A549 treated with Mapracorat at 1 μM for 4 hours (cell line): ENCODE measurements at places on chromosomes 16 and 17. TPM values are rescaled to one million over a fixed set of nuclear protein-coding genes. Genes with fewer than 3 reads are reported as not detected.

Gene CLEC10A
- not detected in 5 replicates for total RNA-seq

Gene CUEDC1
- 46.2 to 62.6 TPM (median 54.2 TPM) in 5 replicates for total RNA-seq

Gene CD300A
- 0.22 TPM in 1 of 5 replicates, not detected in the others for total RNA-seq

Gene FXR2
- 51.9 to 59.1 TPM (median 57.7 TPM) in 5 replicates for total RNA-seq

Gene HBZ
- total RNA-seq: 0.19 TPM in 1 of 5 replicates, not detected in the others

Gene CHP2
- 0.08 TPM in 1 of 5 replicates, not detected in the others for total RNA-seq

Gene CACNG4
- total RNA-seq: 10.3 to 14.1 TPM (median 13.3 TPM) in 5 replicates

Gene ZNF500
- 6.4 to 9.1 TPM (median 8.4 TPM) in 5 replicates for total RNA-seq

Gene ACSF3
- 16.0 to 21.2 TPM (median 19.4 TPM) in 5 replicates for total RNA-seq

Gene PRSS33
- total RNA-seq: not detected in 5 replicates

Gene GAST
- 0.44 to 0.49 TPM in 2 of 5 replicates, not detected in the others for total RNA-seq

Gene SLFN14
- not detected in 5 replicates for total RNA-seq

Gene WSCD1
- 1.8 to 3.9 TPM (median 3.7 TPM) in 5 replicates for total RNA-seq

Gene LDHD
- total RNA-seq: 0.55 to 1.0 TPM (median 0.82 TPM) in 5 replicates

Gene PITPNM3
- 1.7 to 2.8 TPM (median 2.2 TPM) in 5 replicates for total RNA-seq

Gene FBXO39
- not detected in 5 replicates for total RNA-seq

Gene CRYM
- total RNA-seq: 1.9 to 2.3 TPM (median 2.1 TPM) in 5 replicates

Gene GLYR1
- total RNA-seq: 32.9 to 43.4 TPM (median 40.3 TPM) in 5 replicates

Gene CCL4L2
- not detected in 5 replicates for total RNA-seq

Gene NTN1
- total RNA-seq: 0.29 to 0.51 TPM (median 0.38 TPM) in 5 replicates

Gene ST6GALNAC1
- total RNA-seq: 0.21 to 0.49 TPM (median 0.37 TPM) in 5 replicates

Gene CHST5
- 0.06 to 0.29 TPM (median 0.12 TPM) in 4 of 5 replicates, not detected in the other for total RNA-seq

Gene DNAI2
- not detected in 5 replicates for total RNA-seq

Gene HYDIN
- 0.18 to 0.65 TPM (median 0.39 TPM) in 5 replicates for total RNA-seq

Gene CDRT15L2
- total RNA-seq: not detected in 5 replicates

Gene GRIN2A
- total RNA-seq: 0.02 TPM in 1 of 5 replicates, not detected in the others

Gene KCNH6
- not detected in 5 replicates for total RNA-seq

Gene PIGS
- 54.1 to 62.3 TPM (median 59.6 TPM) in 5 replicates for total RNA-seq

Gene SNX20
- not detected in 5 replicates for total RNA-seq

Gene ADAD2
- total RNA-seq: not detected in 5 replicates

Gene RHBDL3
- total RNA-seq: 2.9 to 5.6 TPM (median 4.5 TPM) in 5 replicates

Gene RGS9
- 6.1 to 9.0 TPM (median 6.9 TPM) in 5 replicates for total RNA-seq

Gene NPIPA8
- total RNA-seq: 0.37 to 1.1 TPM (median 0.73 TPM) in 5 replicates

Gene KRT40
- total RNA-seq: not detected in 5 replicates

Gene KRTAP4-6
- total RNA-seq: not detected in 5 replicates

Gene C16orf86
- 0.13 to 0.30 TPM in 2 of 5 replicates, not detected in the others for total RNA-seq

Gene NEUROD2
- 0.08 TPM in 1 of 5 replicates, not detected in the others for total RNA-seq

Gene OR2C1
- total RNA-seq: not detected in 5 replicates

Gene ANKFN1
- total RNA-seq: not detected in 5 replicates

Gene ORC6
- total RNA-seq: 43.6 to 48.4 TPM (median 47.0 TPM) in 5 replicates

Gene ALOX12B
- total RNA-seq: 1.1 to 2.3 TPM (median 1.8 TPM) in 5 replicates

Gene MAP3K14
- total RNA-seq: 35.6 to 67.4 TPM (median 48.8 TPM) in 5 replicates

Gene BRD7
- 53.5 to 62.8 TPM (median 56.6 TPM) in 5 replicates for total RNA-seq

Gene RDM1
- total RNA-seq: 2.7 to 3.9 TPM (median 3.1 TPM) in 5 replicates

Gene SCARF1
- total RNA-seq: 0.20 to 0.38 TPM (median 0.27 TPM) in 5 replicates
